CD4-positive, alpha-beta T cell (primary cell): ENCODE measurements at places on chromosomes 3 and 15.

DNA sequence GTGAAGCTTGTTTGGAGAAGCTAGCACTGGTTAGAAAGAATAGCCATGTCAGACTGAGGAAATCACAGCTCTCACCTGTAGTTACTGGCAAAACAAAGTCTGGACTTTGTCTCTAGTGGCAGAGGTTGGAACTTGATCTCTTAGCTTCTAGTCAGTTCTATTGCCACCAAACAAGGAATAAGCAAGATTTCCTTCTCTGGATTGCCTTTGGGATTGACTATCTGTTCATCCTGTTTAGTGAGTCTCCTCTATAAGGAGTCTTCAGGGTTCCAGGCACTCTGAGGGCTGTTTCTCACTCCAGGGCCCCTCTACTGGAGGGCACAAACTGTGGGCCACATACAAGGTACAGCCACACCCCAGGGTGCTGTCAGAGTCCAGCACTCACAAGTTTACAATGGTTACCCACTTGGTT is 426.6 kb upstream of the THBS1 start:
- DNase-seq: no peak

- no peak for DNase-seq
These were observed 72.5 kb downstream of the VPS8 start for GRCh38 chr3:184884359-184885017.

DNA sequence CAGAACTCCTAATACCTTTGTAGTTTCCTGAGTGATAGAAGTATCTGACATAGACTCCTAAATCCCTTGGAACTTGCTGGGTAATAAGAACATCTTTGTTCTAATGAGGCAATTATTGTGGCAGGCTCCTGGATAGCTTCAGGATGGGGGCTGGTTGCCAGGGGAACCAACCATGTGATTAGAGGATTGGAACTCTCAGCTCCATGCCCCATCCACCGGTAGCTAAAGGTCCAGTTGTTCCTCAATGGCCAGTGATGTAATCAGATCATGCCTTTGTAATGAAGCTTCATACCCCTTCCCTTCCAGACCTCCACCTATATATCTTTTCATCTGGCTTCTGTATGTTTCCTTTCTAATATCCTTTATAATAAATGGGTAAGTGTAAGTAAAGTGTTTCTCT is 221.2 kb upstream of the ALCAM start:
- DNase-seq: no peak

GRCh38 chr3:7194071-7194835 is 333.3 kb downstream of the GRM7 start:
- DNase-seq: no peak

DNA sequence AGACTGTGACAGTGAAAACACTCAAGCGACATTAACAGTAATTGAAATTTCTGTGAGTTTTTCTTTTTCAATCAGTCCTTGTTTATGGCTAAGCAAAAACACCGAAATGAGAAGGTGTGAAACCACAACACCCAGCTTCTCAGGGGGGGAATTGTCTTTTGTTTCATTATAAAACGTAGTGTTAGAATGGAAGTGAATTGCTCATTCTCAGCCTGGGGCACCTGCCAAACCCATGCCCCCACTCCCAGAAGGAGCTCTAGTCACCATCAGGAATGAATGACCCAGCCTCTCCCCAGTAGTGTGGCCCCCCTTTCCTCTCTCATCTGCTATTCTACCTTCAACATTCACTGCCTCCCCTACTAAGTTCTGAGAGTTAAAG is 185.8 kb upstream of the CFAP20DC start:
- no peak for DNase-seq

- no peak for DNase-seq
These were observed 380.2 kb downstream of the ULK4 start for GRCh38 chr3:41581700-41582099.

DNA sequence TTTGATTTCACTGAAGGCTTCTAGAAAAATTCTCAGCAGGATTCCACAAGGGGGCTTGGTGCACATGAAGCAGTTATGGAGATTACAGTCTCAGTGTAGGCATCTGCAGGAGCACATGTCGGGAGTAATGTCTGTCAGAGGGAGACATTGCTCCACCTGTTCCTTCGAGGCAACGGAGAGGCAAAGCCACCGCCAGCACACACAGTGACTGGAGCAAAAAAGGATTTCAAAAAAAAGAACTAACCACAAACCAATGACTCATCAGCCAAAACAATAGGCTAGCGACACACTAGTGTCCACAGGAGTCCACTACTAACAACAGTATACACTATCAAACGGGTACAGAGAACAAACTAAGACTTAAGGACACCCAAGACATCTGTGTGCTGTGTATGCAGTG is 68.9 kb downstream of the NPTN start:
- no peak for DNase-seq

DNA sequence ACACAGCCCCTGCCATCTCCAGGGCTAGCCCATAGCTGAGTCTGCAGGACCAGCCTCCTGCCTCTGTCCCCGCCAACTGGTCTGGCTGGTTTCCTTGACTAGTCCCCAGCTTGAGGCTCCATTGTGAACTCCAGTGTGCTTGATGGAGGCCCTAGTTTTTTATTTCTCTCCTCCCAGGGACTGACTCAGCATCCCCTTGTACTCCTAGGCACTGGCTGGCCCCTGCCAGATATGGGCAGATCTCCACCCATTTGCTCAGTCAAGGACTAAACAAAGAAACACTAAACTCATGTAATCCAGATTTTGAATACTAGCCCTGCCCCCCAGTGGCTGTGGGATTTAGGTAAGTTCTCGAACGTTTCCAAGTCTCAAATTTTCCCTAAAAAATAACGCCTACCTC is 415.4 kb upstream of the RORA start:
- DNase-seq: no peak

DNA sequence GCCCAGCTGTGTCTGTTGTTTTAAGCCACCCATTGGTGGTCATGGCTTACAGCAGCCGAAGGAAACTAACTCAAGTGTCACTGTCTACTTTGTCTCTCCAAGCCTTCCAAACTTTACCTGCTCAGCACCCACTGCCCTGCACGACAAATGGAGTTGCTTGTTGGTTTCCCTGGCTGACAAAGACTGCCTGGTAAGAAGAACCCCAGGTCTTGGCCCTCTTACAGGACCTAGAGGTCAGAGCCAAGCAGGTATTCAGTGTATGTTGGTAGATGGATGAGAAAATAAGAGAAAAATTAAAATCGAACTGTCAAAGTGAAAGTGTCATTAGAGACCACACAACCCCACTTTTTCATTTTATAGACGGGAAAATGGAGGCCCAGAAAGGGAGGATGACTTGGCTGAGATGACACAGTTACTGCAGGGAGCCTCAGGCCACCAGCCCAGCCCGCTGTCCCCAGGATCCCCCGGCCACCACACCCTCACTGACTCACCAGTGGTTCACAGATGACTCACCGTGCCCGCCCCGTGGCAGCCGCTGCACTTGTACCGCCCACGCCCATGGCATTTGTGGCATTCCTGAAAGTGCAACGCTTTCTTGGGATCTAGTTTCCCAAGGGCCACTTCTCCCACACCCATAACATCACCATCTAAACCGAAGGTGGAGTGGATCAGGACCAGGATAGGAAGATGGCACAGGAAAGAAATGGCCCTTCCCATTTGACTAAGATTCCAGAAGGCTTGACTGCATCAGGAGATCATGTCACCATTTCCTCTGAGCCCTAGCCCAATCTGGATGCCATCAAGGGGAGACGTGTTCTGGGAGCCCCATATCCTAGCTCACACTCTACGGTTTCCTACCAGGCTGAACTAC is 15.2 kb downstream of the SSUH2 start:
- no peak for DNase-seq

DNA sequence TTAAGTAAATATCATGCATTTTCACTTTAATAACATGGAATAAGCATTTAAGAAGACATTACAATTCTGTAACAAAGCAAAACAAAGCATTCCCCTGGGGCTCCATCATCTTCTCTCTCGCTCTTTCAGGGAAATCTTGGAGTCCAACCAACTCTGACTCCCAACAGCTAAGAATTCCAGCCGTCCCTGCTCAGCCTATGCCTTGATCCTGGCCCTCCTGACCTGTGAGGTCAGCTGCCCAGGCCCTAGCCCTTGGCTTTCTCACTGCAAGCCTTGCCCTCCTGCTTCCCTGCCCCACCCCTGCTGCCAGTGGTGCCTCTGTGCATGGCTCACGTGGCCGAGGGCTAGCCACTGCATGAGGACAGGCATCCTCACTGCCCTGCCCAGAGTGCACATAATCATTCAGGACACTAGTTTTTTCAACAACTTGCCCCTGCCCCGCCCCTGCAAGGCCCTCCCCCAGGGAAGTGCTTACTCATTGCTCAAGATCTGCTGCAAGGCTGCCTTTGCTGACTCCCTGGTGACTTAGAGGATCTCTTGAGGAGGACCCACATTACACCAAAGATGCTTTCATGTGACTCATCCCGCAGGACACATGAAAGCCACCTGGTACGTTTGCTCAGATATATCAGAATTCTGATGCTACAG is 37.6 kb downstream of the MTMR10 start:
- DNase-seq: no peak

DNA sequence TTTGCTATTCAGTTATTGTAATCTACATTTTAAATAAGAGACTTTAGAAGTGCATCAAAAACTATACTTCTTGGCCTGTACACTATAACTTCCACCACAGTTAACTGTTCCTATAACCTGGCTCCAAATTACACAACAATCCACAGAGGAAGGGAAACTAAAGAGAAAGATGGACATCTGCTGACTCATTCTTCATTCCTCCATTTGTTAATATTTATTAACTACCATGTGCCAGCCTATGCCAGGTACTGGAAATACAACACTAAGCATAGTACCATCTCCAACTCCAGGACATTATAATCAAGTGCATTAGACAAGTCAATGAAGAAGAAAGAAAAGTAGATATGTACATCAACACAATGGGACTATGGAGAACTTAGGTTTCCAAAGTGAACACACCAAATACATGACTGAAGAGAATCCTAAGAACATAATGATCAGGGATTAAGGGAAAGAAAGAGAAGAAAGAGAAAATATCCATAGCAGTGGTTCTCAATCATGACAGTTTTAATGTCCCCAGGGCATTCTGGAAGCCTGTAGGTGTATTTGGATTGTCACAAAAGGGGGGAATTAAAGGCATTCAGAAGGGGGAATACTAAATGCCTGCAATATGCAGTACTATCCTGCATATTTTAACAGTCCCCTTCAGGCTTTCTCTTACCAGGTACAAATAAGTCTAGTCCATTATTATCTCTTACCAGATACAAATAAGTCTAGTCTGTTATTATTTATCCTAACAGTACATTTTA is 8.9 kb downstream of the ICE2 start:
- DNase-seq: no peak

DNA sequence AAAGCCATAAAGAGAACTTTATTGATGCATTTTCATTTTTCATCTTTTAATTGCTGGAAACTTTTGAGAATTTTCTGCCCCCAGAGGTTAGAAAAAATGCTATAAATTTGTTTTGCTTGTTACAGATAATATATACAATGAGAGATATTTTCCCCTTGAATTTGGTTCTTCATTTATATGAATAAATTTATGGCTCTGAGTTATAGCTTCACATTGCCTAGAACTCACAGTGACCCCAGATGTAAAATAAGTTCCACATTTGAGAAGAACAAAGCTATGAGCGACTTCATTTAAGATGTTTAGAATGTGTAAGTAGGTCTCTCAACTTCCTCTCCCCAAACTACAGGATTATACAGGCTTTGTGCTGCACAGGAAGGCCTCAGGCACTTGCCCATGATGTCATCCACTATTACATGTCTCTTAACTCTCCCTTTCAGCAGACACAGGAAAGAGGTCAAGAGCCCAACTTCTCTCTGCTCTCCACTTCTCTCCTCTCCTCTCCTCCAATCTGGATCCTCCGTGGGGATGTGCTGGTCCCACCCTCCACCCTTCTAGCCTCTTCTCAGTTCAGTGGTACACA is 92.8 kb downstream of the DUT start:
- no peak for DNase-seq

DNA sequence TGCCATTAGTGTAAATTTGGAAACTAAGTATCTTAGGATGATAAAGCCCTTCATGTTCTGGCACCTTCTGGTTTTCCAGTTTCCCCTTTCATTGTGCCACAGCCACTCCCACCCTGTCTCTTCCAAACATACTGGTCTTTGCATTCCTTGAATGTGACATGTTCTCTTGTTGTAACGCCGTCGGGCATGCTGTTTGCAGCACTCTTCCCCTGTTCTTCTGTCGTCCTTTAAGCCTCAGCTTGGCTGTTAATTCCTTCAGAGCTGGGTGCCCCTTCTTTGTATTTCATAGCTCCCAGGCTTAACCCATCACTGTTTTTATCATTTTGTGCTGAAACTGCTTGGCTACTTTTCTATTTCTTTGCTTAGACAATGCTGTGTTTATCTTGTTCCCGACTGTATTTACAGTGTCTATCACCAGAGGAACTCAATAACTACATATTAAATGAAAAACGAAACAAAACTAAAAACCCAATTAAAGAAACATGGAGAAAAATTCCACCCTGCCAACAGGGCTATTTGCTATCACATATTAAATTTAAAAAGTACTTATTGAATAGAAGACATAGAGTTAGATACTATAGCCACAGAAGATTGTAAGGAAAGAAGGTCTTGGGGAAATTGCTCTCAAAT is 95.4 kb upstream of the KCNAB1 start:
- DNase-seq: no peak

- no peak for DNase-seq
These were observed 182.6 kb downstream of the WDR72 start for GRCh38 chr15:53576841-53577240.

- DNase-seq: no peak
These were observed 15.3 kb downstream of the IGDCC3 start for GRCh38 chr15:65362491-65362890.

DNA sequence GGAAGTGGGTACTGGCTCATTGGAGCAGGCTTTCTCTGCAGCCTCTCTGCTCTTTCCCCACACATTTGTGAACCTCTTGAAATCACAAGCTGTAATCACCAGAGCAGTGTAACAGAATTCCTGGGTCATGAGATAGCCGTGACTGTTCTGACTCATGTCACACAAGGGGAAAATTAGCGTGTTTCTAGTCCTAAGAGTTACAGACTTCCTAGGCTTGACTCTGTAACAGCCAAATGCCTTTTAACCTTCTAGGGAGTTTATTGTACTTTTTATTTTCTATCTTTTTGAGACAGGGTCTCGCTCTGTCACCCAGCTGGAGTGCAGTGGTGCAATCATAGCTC is 54.7 kb upstream of the TRAK1 start:
- DNase-seq: no peak

GRCh38 chr3:23686519-23686918 is 119.2 kb upstream of the UBE2E1 start:
- DNase-seq: no peak

- DNase-seq: no peak
These were observed 13.2 kb downstream of the KIF7 start for GRCh38 chr15:89642106-89642505.

DNA sequence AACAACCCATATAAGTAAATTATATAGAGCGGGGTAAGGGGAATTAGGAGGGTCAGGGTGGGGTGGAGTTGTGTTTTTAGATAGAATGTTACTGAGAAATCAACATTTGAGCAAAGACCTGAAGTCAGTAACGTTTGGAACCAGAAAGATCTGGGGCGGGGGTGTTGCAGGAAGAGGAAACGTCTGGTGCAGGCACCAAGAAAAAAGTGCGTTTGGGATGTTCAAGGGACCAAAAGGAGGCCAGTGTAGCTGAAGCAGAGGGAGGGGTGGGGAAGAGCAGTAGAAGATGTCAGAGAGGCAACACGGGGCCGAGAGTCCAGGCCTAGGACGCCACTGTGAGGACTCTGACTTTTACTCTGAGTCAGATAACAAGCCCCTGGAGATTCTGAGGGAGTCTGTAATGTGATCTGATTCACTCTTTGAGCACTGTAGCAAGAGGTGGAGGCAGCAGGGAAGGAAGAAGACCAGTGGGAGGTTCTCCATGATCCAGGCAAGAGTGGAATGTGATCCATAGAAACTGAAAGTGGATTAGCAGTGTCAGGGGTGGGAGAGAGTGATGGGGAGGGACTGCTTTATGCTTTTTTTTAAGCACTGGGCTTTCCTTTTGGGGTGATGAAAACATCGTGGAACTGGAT is 179.3 kb upstream of the CHRM5 start:
- DNase-seq: no peak
